ENCODE measurements at places on chromosomes 11 and 22. TPM values are rescaled to one million over a fixed set of nuclear protein-coding genes. Genes with fewer than 3 reads are reported as not detected.

The C11orf58 gene
- total RNA-seq, result 105 TPM

GRCh38 chr22:20455709-20456063, 18.1 kb upstream of the SCARF2 start:
- no peak for DNase-seq

The PANX3 gene
- not detected for total RNA-seq

DNA sequence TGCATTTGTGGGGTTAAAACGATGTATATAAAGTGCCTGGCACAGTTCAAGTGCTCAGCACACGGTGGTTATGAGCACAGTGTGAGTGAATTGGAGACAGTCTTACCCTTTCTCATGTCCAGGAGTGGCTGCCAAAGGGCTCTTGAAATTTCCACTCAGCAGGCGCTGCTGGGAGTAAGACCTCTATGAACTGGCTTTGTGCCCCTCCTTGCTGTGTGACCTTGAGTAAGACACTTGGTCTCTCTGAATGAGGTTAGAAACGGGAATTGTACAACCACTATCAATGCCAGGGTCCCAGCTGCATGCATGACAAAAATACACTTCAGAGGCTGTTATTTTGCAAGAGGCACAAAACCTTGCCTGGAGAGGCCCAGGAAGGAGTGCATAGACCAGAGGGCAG, 86.6 kb downstream of the TSPAN18 start:
- DNase-seq, result peak; percentile 56

The C11orf87 gene
- total RNA-seq, result 0.14 TPM

DNA sequence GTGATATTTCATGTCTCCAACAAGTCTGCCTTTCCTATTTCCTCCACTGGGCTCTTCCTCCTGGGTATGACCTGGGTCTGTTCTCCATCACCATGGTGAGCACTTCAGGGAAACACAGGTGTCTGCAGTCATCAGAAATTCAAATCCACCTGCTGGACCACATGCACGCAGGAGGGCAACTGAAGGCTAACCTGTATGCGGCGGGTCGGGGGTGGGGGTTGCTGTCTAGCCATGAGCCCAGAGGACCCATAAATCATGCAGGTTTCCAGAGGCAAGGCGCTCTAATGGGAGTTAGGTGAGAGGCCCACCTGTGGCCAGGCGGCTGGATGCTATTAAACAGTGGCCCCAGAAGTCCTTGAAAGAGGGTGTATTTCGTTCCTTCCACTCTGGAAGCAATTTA, 11.1 kb upstream of the PAMR1 start:
- no peak for DNase-seq

DNA sequence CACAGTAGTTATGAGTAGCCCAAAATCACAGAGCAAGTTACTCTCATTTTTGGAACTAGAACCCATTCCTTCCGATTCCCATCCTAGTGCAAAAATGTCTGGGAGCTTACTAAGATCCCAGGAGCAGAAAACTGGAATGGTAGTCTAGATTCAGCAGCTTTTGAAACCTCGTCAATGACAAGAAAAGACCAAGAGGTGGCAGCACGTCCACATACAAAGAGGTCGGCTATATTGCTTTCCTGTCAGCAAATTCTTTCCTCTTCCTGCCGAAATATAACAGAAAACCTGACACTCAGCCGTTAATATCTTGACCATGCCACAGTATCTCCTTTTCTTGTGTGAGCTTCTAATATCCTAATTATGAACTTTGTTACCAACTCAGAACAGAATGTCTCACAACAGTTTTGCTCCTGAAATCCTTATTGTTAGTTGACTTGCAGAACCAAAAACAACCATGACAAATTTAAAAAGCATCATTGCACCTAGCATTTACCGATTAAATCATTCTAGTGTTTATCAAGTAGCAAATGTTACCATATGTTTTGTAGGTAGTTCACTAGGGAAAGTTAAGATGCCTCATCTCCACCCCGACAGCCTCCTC, 92.8 kb upstream of the OR9G4 start:
- no peak for DNase-seq

- DNase-seq, result no peak
Measured at GRCh38 chr11:30225642-30226041, 5.2 kb upstream of the FSHB start.

- DNase-seq, result no peak
Measured at GRCh38 chr22:23840026-23840425, 1.2 kb upstream of the DERL3 start.

The ART1 gene
- 0.58 TPM for total RNA-seq

GRCh38 chr11:1751531-1751921, 1.1 kb upstream of the IFITM10 start:
- peak; percentile 55 for DNase-seq

The MRGPRE gene
- 0.36 TPM for total RNA-seq

DNA sequence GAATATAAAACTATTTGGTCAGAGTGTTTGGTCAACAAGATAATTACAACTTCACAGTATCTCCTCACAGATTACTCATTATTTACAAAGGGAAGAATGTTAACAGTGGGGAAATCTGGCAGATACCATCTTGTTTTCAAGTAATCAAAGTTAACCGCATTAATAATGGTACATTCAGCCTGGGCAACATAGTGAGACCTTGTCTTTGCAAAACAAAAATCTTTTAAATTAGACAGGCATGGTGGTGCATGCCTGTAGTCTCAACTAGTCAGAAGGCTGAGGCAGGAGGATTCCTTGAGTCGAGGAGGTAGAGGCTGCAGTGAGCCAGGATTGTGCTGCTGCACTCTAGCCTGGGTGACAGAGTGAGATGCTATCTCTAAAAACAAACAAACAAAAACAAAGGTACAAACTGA, 78.5 kb downstream of the ACER3 start:
- no peak for DNase-seq

DNA sequence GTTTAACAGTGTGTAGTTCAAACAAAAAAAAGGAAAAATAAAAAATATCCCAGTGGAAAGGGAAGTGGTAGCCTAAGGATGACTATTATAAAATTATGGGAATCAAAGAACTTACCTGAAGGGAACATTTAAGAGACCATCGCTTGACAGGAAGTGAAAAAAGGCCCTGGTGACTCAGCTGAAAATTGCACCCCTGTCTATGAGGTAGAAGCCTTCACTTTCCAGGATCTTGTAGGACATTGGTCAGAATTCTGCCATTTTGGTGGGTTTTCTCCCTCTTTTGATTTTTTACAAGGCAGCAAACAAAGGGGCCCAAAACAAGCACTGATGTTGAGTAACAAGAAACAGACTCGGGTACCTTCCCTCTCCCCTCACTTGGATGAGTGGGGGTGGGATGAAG, 15.6 kb downstream of the DDX17 start:
- DNase-seq, result no peak

The CBLIF gene
- not detected for total RNA-seq

DNA sequence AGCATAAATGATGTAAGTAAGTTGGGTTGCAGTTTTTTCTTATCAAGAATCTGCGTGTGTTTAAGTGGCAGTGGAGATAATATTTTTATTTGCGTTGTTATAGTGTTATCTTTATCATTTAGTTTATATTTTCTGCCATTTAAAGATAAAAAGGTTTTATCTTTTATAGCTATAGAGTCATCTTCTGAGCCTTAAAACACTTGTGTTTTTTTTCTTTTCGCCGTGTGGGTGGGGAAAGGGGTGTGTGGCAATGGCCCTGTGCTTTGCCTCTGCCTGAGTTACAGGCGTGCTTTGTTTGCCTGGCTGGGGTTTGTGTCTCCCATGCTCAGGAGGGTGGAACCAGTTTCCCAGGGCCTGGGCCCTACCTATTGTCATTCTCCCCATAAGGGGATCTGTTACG, 16.2 kb downstream of the ARHGEF12 start:
- no peak for DNase-seq

- no peak for DNase-seq
Measured at GRCh38 chr22:27223317-27224177, 566.2 kb downstream of the MIAT start.

The VWCE gene
- 0.77 TPM for total RNA-seq

DNA sequence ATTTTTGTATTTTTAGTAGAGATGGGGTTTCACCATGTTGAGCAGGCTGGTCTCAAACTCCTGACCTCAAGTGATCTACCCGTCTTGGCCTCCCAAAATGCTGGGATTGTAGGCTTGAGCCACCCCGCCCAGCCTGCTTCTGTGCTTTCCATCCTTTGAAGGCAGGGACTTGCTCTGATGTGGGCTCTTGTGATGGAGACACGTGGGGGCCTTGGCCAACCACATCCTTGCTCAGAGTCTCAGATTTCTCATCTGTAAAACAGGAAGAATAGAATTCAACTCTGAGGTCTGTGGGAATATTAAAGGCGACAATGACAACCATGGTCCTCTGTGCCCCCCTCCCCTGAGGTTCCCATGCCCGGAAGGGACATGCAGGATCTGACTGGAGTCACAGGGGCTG, 3.8 kb upstream of the GGA1 start:
- no peak for DNase-seq

Measured in left ventricle myocardium inferior (tissue), 1 donor.